AG04449 (cell line): ENCODE measurements at places on chromosomes 4 and X.

DNA sequence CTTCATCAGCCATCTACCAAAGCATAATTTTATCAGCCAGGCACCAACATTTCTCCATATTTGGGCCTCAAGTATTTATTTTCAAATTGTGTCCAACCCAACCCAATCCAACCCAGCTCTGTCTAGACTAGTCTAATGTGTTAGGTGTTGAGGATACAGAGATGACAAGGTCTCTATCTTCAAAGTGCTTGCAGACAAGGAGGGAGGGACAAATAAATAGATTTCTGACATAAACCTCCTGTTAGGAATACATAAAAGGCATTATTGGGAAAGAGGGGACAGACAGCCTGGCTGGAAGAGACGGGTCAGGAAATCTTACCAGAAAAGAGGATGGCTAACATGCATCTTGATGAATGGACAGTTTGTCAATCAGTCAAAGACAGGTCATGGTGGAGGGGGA, 115.4 kb upstream of the RPS6KA3 start:
- DNase-seq: no peak

- DNase-seq: no peak
Observed at GRCh38 chr4:180635281-180635680, 1607.9 kb upstream of the TENM3 start.

GRCh38 chr4:83118869-83119268, 4.3 kb upstream of the PLAC8 start:
- DNase-seq: no peak

GRCh38 chr4:119834906-119835612, 206.5 kb upstream of the PDE5A start:
- no peak for DNase-seq

DNA sequence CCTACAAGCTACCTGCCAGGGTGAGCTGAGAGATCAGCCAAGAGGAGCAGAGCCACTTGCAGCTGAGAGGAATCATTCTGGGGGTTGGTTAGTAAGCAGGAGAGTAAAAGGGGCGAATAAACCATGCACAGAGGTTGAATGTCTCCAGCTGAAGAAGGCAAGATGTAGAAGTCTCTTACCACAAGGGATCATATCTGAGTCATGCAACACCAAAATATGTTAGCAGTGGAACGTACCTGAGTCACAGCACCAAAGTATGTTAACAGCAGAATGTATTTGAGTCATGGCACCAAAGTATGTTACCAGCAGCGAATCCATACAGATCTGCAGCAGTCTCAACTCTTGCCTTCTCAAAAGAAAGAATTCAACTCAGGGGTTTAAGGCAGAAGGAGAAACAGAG, 29.9 kb downstream of the C4orf51 start:
- DNase-seq: peak; percentile 86

DNA sequence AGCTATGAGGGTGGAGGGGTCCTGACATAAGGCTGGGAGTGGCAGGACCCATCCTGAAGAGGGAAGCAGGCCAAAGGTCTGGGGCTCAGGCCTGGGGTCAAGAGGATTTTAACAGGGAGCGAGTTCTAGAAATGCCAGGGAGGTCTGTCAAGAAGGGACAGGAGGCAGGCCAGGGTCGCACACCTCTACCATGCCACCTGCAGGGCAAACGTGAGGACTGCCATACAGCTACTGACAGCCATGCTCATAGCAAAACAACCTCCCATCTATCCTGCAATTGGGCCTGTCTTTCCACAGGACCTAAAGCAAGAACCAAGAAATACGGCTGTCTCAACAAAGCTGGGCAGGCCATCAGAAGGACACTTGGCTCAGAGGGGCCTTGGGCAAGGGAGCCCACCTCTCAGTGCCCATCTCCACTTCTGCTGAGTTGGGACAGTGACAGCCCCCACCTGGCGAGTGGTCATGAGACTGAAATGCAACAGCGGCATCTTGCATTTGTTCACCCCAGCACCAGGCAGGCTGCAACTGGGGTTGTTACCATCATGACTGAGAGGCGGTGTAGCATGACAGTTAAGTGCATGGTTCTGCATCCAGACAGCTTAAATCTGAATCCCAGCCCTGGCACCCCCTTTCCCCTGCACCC, 92.7 kb downstream of the WFS1 start:
- DNase-seq: no peak

DNA sequence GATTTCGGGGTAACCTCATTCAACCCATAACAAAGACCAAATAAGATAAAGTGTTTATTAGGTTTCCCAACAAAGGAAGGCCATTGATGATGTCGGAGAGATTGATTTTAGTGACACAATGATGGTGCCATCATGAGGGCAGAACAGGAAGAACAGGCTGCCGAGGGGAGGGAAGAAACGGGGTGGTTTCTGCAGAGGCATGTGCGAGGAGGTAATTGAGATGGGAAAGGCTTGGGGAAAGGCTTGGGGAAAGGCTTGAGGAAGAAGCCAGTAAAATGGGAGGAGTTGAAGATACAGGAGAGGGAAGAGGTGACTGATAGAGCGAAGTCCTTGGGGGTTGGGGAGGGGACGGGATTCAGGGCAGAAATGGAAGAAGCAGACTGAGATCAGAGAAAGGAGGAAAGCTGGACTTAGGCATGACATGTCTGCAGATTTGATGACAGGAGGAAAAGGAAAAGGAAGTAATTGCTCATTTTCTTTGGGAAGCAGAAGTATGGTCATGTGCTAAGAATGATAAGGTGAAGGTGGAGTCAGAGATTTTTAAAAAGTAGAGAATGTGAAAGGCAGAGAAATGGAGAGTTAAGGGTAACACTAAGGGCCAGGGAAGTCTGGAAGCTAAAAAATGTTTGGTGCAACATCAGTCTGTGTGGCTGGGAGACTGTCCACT, 6.0 kb downstream of the HPSE start:
- no peak for DNase-seq

DNA sequence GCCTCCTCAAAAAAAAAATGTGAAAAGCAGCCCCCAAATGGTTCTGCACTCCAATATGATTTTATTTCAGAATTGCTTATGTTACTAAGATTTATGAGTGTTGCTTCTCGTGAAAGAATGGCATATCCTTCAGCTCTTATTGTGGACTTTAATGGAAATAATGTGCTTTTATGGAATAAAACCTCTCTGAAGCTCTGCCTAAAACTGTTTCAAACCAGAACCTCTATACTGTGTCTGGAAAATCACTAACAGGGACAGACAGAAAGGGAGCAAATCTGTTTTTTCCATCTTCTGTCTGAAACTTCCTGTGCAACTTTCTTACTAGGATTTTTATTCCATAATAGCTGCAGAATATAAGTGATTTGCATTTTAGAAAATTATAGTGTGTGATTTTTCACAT, 493.1 kb downstream of the ANKRD50 start:
- no peak for DNase-seq

GRCh38 chrX:121260596-121261240, 213.3 kb downstream of the GLUD2 start:
- no peak for DNase-seq

DNA sequence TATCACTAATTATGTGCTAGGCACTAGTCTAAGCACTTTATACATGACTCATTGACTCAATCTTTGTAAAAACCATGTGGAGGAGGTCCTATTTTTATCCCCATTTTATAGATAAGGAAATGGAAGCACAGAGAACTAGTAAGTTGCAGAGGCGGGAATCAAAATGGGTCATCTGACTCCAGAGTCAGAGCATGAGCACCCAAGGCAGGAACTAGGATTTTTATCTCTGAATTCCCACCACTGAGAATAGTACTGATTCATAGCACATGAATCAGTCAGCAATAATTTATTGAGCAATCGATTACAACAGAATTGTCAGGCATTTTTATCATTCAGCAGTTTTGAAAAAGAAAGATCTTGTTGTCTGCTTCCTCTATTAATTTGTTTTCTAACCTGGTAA, 19.3 kb downstream of the SCARB2 start:
- DNase-seq: peak; percentile 80

GRCh38 chrX:24775891-24776290, 82.2 kb downstream of the POLA1 start:
- no peak for DNase-seq

DNA sequence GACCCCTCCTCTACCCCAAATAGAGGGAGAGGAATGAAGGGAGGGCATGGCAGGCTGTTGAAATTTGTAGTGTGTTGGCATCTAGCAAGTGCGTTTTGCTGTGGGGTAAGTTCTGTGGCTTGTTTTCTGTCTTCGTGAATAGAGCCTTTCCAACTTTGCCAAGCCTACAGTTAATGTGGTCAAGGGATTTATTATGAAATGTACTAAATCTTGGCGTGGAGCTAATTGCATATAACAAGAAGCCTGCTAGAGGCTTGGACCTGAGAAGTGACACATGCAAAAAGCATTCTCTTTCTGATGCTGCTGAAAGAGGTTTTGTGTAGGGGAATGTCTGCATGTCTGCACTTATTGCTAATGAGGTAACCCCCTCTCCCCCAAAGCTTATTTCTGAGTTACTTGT, 132.2 kb downstream of the BMPR1B start:
- peak; percentile 57 for DNase-seq
